Stimulated activated CD8-positive, alpha-beta memory T cell treated with anti-CD3 and anti-CD28 coated beads, Interleukin-15, amount 100 ng/mL, for 48 hours (primary cell): ENCODE measurements at places on chromosomes 4 and X.

- DNase-seq, result no peak
These were observed 211.8 kb upstream of the CPEB2 start for GRCh38 chr4:14790494-14790893.

GRCh38 chr4:19304028-19304427 lies 947.7 kb upstream of the SLIT2 start:
- no peak for DNase-seq

GRCh38 chr4:152591396-152591795 lies 55.5 kb upstream of the FBXW7 start:
- DNase-seq, result no peak

DNA sequence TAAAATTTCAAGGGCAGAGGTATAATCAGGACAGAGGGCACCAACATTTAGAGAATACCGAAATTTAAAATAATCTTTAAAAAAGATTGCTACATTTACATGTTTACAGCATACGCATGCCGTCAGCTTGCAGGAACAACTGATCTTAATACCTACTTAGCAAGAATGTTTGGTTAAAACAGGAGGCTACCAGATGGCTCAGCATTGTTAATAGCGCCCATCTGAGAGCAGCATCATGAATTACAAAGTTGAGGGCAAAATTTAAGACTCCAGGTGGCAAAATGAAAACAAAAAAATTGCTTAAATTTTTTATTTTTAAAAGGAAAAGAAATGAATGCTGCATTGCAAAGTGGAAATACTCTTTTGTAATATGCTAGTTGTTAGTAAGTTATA lies 241.3 kb downstream of the C4orf33 start:
- no peak for DNase-seq

- no peak for DNase-seq
These were observed 79.3 kb upstream of the LIMCH1 start for GRCh38 chr4:41458689-41459088.

- no peak for DNase-seq
These were observed 7.3 kb upstream of the MAGEE1 start for GRCh38 chrX:76420237-76420636.

GRCh38 chr4:120055162-120055561 lies 11.5 kb downstream of the MAD2L1 start:
- no peak for DNase-seq

DNA sequence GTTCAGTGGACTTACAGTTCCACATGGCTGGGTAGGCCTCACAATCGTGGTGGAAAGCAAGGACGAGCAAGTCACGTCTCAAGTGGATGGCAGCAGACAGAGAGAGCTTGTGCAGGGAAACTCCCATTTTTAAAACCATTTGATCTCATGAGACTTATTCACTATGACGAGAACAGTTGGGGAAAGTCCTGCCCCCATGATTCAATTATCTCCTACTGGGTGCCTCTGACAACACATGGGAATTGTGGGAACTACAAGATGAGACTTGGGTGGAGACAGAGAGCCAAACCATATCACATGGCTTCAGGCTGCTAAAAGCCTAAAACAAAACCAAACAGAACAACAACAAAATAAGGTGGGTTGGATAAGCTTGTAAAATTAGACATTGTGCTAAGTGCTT lies 194.4 kb upstream of the CPEB2 start:
- no peak for DNase-seq

- DNase-seq, result no peak
These were observed 47.5 kb downstream of the CCNI start for GRCh38 chr4:77028246-77028645.

DNA sequence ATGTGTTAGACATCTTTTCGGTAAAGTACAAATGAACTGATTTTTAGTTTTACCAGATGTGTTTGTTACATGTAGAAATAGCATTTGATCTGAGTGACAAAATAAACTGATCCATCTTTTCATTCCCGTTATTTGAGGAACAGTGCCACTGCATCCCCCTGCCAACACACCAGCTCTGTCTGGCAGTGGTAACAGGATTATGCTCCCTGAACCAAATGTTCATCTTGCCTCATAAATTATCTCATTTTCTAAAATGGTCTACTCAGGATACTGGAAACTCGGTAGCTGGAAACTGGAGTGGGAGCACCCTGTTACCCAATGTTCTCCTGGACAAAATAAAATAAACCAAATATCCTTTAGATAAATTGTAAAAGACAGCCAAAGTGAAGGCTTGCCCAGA lies 171.6 kb downstream of the FAT4 start:
- no peak for DNase-seq

DNA sequence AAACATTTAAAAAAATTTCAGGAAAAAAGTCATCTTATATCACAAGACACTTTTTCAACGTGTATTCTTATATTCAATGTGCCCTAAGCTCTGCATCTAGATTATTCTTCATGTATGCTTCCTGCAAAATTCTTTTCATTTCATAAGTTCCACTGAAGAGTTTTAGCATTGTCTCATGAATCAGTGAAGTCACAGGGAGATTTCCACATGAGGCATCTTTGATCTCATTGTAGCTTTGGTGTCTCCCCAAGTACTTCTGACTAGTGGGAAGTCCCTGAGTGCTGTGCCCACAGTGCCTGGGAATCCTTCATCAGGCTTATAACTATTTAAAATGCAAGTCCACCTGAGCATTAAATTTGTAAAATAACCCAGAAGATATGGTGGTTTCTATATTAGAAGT lies 123.8 kb downstream of the MAD2L1 start:
- no peak for DNase-seq

DNA sequence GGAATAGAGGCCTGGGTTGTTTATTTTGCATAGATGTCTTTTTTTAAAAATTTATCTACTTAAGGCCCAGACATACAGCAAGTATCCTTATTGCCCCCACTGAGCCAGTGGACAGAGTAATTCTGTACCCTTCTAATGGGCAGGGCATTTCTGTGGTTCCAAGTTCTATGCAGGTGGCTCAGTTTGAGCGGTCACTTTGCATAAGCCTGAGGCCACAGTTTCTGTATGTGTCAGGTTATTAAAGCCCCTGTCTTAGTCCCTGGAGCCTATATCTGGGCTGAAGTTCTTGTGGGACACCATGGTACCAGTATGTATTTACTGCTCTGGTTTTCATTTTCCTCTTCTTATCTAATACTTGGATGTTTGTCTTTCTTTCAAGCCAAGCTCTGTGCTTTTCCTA lies 168.8 kb downstream of the MID1IP1 start:
- no peak for DNase-seq

- no peak for DNase-seq
These were observed 237.3 kb downstream of the AR start for GRCh38 chrX:67781132-67781531.

DNA sequence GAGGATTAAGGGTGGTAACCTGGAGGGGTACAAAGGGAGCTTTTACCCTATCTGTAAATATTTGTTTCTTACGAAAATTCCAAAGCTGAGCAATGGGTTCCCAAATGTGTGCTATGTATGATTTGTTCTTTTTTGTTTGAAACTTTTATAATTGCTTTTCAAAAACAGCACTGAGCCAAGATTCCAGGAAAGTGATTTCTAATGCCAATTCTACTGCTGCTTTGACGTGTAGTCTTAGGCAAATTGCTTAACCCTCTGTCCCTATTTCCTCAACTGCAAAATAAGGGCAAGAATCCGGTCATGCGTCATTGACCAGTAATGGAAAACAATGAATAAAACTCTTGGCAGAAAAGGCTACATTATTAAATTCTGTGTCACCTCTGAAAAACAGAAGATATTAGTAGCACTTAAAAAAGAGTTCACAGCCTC lies 454.7 kb downstream of the IL15 start:
- no peak for DNase-seq

- DNase-seq, result no peak
These were observed 28.0 kb downstream of the PPP2R3B start for GRCh38 chrX:358651-359143.

GRCh38 chr4:168759959-168760527 lies 250.0 kb downstream of the CBR4 start:
- DNase-seq, result no peak

DNA sequence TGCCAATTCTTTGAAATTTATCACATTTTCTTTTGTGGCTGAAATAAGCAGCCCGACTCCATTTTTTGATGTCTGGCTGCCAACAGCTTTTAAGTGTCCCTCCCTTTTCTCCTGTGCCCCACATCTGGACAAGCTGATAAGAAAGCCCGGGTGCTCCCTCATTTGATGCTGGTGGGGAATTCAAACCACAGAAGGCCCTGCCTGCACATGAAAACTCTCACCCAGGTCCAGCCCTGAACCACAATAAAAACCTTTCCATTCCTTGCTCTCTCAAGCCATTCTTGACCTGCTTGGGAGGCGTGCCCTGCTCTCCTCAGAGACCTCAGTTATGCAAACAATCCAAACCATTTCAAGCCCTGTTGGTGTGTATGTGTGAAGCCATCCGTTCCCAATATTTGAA lies 93.9 kb downstream of the FAM53A start:
- no peak for DNase-seq

DNA sequence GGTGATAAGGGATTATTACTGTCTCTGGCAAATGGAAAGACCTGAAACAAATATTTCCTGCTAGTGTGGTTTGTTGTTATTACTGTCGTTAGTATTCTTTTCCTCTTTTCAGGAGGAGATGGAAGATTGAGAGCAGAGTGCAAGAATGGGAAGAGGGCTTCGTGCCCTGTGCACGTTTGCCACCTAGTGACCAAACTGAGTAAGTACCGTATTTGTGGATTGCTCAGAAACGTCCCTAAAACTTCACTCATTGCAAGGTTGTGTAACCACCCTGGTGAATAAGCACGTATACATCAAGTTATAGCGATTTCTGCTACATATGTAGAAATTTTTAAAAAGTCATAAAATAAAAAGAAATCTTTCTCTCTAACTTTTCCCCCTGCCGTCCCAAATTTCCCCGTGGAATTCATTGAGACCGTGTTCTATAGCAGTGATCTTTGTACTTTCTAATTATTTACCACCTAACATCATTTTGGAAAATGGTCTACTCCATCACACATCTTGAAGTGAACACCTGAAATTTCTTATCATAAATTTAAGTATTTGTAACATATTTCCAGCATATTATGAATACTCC lies 24.3 kb downstream of the LINC00632 start:
- DNase-seq, result no peak

- DNase-seq, result no peak
These were observed 9.2 kb downstream of the VSIG4 start for GRCh38 chrX:66030505-66031317.

- no peak for DNase-seq
These were observed 198.7 kb upstream of the NOCT start for GRCh38 chr4:138816875-138817274.

GRCh38 chrX:12548341-12548740 lies 242.9 kb upstream of the PRPS2 start:
- DNase-seq, result no peak

- no peak for DNase-seq
These were observed 12.4 kb upstream of the MAOA start for GRCh38 chrX:43643662-43644061.

DNA sequence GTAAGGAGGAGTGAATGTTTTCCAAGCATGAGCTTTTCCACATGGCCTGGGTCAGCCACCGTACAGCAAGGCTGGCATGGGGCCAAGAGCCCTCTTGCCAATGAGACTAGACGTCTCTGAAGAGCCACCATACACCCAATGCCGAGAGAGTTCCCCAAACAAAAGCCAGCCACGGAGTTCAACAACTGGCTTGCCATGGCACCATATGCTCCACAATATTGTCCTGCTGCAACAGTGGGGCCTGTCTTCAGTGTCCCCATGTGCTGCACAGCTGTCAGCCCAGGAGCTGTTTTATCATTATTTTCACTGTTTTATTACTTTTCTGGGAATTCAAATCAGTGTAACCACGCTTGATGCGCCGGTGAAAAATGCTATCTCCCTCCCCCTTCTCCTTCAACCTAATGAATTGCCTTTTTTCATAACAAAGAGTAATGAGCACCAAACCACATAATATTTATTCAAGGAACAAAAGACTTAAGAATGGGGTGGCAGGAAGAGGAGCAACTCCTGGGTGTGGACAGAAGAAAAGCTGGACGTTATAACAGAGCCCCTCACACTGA lies 18.4 kb downstream of the MAML3 start:
- no peak for DNase-seq

DNA sequence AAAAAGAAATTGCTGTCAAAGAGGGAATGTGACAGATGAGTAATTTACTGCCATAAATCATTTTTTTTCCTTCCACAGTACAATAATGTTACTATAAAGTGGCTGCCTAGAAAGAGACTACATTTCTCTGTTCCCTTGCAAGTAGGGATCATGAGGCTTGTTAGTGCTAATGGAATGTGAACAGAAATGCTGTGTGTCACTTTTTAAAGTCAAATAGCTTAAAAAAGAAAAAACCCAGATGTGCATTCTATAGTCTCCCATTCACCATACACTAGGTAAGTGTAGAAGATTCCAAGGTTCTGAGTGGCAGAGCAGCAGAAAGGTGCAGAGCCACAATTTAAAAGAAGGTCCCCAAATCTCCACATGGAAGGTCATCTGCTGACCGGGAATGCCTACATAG lies 328.4 kb downstream of the CAMK2D start:
- DNase-seq, result no peak
